ENCODE measurements at places on chromosomes 7 and 10.

DNA sequence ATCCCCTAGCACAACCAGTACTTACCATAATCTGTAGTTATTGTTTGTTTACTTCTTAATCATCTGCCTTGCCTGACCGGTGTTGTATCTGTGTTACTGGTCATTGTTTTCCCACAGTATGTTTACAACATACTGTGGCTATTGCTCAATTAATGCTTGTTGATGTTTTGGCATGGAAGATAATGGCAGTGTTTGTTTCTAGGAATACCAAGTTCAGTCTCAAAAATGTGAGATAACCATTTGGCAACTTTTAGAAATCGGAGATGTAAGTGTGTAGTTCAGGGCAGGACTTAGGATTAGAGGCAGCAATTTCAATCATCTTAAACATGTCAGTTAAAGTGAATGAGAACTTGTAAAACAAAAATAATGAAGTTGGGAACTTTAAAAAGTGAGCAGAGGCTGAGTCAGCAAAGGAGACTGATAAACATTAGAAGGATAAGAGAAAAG, 8.2 kb downstream of the MINDY3 start:
- DNase-seq, result no peak

DNA sequence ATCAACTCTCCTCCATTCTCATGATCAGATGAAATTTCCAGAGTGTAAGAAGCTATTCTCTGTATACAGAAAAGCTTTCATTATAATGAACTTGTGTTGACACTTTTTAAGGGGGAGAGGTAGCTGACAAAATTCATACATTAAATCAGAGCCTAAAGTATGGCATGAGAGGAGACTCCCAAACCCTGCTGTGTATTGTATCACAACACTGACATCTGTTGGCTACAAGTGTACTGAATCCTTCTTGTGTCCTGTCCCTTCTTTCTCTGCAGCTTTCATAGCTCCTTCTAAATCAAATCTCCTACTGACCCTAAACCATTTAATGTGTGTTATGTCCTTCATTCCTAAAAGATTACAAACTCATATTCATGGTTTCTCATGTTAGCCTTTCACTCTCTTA, 70.9 kb downstream of the GCC1 start:
- DNase-seq, result peak; percentile 45

- no peak for DNase-seq
Observed at GRCh38 chr7:28873365-28873764, 84.8 kb downstream of the TRIL start.

DNA sequence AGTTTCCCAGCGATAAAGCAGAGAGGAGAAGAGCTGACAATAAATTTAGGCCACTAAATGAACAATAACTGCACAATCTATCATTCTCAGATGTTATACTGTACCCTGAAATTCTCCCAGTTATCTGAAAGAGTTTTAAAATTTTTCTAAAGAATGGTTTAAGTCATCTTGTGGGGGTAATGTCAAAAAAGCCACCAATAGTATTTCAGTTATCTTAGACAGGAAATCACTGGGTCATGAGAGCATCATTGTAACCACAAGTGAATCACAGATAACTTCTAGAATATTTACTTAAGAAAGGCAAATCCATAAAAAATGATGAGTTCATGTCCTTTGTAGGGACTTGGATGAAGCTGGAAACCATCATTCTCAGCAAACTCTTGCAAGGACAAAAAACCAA, 147.1 kb downstream of the DNAJB9 start:
- no peak for DNase-seq

GRCh38 chr10:124917428-124918190, 24.3 kb upstream of the ZRANB1 start:
- DNase-seq, result peak; percentile 39

- DNase-seq, result no peak
Observed at GRCh38 chr7:33050535-33051318, 11.8 kb downstream of the NT5C3A start.

GRCh38 chr7:13633857-13634256, 355.6 kb downstream of the ETV1 start:
- DNase-seq, result no peak

DNA sequence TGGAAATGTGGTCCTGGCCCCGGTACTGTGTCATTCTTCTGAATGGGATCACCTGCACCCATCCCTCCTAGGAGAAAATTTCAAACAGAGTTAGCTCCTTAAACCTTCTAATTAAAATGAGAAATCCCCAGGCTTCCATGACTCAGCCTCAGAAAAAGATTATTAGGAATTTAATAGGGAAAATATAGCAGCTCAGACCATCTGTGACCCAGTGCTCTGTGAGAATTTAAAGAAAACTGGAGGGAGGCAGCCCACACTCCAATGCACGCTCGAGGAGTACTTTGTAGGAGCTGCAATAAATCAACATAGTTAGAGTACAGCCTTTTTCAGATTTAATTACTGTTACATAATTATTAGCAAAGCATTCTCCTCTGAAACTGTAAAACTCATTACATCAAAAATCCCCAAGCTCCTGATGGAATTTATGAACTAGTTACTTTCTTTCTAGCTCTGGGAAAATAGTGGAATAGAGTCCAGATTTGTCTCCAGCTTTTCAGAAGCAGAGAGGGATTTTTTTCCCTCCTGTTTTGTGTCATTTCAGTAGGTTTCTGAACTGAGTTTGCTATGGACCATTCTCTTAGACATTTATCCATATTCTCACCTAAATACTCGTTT, 30.1 kb downstream of the NEUROD6 start:
- DNase-seq, result no peak

- DNase-seq, result no peak
Observed at GRCh38 chr7:132456418-132456817, 119.9 kb downstream of the PLXNA4 start.
